ENCODE measurements at places on chromosomes 5 and 9. TPM values are rescaled to one million over a fixed set of nuclear protein-coding genes. Genes with fewer than 3 reads are reported as not detected.

The SLC2A6 gene
- 1.2 TPM for polyA plus RNA-seq

The ABCA2 gene
- polyA plus RNA-seq = 16.5 TPM

The CCDC152 gene
- polyA plus RNA-seq = 3.6 TPM

The PIP5KL1 gene
- 5.3 TPM for polyA plus RNA-seq

The NRG2 gene
- polyA plus RNA-seq = 1.5 TPM

The NUDT12 gene
- polyA plus RNA-seq = 13.7 TPM

The MPDZ gene
- 42.9 TPM for polyA plus RNA-seq

The TAF11L7 gene
- polyA plus RNA-seq = not detected

The CBY3 gene
- polyA plus RNA-seq = 0.37 TPM

DNA sequence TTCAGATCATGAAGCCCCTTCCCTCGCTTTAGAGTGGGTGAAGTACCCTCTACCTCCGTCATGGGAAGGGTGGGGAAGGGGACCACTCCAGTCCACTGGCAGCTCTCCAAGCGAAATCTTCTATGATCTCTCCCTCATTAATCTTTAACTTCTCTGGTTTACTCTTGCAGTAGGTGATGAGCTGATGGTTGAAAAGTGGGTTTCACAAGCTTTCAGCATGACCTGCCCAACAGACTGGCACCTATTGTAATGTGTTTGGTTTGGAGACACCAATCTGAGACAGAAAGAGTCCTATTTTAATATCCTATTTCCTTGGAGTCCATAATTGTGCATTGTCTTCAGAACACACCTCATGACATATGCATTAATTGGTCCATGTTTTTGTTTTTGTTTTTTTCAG is 70.8 kb upstream of the TGFBR1 start:
- no peak for DNase-seq

GRCh38 chr5:37739817-37740261 is 100.0 kb downstream of the GDNF start:
- no peak for DNase-seq

GRCh38 chr5:124210111-124210910 is 536.1 kb downstream of the ZNF608 start:
- no peak for DNase-seq

DNA sequence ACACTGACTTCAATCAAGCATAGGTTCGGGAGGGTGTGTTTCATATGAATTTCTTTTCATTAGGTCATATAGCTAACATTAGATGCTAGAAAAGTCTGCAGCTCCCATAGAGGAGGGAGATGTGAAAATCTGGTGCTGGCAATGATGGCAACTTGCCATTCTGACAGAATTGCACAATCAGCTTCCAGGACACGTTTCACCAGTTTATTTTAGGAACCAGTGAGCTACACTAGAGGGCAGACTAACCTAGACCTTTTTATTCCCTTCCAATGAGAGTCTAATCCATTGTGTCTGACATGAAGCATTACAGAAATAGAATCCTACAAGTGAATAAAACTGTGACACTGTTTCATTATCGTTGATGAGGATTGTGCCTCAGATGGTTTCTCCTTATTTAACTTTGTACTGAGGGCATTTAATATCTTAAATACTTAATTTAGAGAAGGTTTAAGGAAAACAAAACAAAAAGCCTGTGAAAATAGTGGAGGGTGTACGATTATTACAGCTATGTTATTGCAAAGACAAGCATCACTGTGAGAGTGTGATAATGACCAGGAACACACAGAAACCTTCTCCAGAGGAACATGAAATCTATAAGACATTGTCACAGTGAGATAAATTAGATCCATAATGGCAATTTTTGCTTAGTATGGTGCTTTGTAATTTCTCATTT is 363.3 kb upstream of the RPS23 start:
- peak; percentile 74 for DNase-seq

GRCh38 chr5:173392172-173392571 is 64.0 kb upstream of the STC2 start:
- DNase-seq = no peak

- no peak for DNase-seq
Measured at GRCh38 chr5:38069360-38069759, 189.0 kb upstream of the EGFLAM start.

- no peak for DNase-seq
Measured at GRCh38 chr9:77798140-77798539, 150.0 kb upstream of the GNA14 start.

GRCh38 chr5:179343021-179343718 is 2.1 kb downstream of the ADAMTS2 start:
- DNase-seq = no peak

- DNase-seq = no peak
Measured at GRCh38 chr5:54178207-54178606, 132.2 kb downstream of the ARL15 start.

GRCh38 chr9:97507428-97507984 is 6.0 kb downstream of the TMOD1 start:
- DNase-seq = no peak
